ENCODE measurements at places on chromosomes 7 and 10.

DNA sequence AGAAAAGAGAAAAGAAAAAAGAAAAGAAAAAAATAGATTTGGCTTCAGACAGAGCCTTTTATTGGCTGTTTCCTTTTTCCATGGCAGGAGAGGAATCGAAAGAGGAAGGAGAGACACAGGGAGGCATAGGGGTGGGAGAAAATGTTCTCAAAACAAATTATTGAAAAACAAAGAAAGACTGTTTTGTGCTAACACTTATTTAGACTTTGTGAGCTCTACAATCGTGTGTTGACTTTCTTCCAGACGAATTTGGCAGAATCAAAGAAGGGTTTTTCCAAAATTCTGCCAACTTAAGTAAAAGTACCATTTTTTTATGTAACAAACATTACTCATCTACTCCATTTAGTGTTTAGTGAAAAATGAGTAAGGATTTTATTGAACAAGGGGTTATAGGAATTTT, 982.2 kb downstream of the REEP3 start:
- no peak for DNase-seq

DNA sequence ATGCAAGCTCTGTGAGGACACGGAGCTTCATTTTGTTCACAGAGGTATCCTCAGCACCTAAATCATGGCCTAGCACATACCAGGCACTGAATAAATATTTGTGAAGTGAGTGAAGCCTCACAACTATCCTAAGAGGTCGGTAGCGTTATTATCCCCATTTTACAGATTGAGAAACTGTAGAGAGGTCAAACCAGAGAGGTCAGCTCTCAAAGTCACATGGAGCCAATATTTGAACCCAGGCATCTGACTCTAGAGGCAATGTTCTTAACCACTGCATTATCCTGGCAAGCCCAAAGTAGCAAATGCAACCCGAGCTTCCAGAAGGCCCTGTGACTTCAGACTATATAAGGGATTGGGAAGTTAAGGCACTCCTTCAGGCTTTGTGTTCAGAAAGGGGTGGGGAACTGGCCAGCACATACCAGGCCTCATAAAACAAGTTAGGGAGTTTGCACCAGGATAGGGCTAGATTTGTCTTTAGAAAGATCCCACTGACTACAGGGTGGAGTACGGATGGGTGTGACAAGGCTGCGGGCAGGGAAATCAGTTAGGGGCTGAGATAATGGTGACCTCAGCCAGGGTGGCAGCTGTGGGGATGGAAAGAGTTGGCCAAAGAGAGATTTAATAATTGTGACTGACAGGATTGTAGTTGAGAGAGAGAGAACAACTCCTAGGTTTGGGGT, 101.4 kb downstream of the TBXAS1 start:
- DNase-seq, result no peak

- DNase-seq, result no peak
These were observed 250.3 kb downstream of the PTEN start for GRCh38 chr10:88113657-88114272.

DNA sequence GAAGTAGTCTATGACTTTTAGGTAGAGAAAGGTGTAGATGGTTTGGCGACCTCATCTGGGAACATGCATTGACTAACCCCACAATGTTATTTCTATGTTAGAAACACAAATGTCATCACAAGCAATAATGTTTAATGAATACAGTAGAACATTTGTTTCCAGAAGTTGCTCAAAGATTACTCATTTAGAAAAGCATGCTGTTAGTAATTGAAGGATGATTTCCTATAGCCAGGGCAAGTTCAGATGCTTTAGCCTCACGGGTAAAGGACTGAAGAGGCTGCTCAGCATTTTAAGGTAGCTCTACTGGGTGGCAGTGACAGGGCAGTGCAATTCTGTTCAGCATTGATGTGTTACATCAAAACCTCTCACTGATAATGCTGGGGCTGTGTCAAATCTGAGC, 199.3 kb upstream of the FZD1 start:
- no peak for DNase-seq

DNA sequence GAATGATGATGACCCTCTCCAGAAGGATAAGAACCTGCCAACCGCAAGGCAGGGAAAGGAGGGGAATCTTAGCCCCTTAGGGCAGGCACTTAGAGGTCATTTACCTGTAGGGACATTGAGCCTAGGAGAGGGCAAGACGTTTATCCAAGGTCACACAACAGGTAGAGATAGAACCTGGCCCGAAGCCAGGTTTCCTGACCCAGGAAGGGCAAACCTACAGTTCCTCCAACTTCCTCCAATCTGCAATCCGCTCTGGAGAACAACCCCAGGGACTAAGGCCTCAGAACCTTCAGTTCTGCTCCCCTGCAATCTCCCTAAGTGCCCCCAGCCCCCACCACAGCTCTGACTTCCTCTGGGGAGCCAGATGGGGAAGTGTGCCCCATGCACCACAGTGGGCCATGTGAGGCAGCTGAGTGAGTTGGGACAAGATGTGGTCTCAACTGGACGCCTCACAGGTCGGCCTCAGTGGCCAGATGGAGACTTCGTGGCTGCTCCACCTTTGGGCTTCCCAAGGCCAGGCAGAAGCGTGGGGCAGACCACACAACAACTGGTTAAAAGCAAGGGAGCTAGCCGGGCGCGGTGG, 1.4 kb upstream of the PSAP start:
- DNase-seq, result no peak

All from NCI-H460 (cell line).